Stimulated activated CD8-positive, alpha-beta memory T cell treated with anti-CD3 and anti-CD28 coated beads, Interleukin-7, amount 100 ng/mL, for 1 hour (primary cell): ENCODE measurements at places on chromosomes 1 and 21.

GRCh38 chr1:91099746-91100621 lies 78.1 kb upstream of the ZNF644 start:
- no peak for DNase-seq

- DNase-seq, result no peak
Observed at GRCh38 chr21:38321568-38321967, 64.8 kb downstream of the KCNJ15 start.

DNA sequence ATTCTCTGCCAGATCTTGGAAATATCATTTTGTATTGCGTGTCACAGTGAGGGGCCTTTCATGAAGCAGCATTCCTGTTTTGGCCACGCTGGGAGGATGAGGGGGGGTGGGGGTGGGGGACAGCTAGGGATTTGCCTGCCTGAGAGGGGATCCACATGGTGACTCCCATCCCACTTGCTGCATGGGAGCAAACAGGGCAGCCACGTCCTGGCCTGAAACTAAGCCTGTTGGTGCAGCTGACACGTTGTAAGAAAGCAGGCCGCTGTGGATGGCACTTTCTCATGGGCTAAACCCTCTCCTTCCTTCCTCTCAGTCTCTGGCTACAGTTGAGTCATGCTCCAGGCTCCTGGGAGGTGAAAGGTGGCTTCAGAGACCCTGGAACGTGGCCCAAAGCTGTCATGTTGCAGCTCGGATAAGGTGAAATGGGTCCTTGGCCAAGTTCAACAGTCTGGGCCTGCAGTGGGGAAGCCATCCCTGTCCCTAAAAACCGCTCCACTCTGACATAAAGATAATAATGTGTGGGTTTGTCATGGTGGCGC lies 346.7 kb upstream of the VAMP3 start:
- DNase-seq, result no peak

- DNase-seq, result no peak
Observed at GRCh38 chr1:174217248-174217647, 57.9 kb downstream of the RABGAP1L start.

GRCh38 chr1:108841703-108842102 lies 15.2 kb downstream of the AKNAD1 start:
- no peak for DNase-seq

DNA sequence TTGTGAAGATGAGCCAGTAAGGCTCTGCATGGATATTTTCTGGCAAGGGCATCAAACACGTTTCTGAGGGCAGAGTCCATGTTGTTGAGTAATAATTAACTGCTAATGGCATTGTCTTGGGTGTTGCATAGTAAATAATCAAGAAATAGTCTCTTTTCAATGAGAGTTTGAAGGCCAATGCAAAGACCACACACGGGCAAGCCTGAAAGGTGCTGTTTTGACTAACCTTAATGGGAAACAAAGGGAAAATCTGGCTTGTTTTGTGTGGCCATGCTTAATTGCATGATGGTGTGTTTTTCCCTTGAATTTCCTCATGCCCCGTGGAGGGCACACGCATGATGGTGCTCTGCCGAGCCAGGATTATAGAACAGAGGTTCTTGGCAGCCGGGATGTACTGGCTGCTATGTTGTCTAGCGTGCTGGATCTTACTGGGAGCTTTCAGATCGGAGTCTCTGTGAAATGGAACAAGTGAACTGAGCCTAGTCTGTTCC lies 127.6 kb downstream of the NOS1AP start:
- no peak for DNase-seq

DNA sequence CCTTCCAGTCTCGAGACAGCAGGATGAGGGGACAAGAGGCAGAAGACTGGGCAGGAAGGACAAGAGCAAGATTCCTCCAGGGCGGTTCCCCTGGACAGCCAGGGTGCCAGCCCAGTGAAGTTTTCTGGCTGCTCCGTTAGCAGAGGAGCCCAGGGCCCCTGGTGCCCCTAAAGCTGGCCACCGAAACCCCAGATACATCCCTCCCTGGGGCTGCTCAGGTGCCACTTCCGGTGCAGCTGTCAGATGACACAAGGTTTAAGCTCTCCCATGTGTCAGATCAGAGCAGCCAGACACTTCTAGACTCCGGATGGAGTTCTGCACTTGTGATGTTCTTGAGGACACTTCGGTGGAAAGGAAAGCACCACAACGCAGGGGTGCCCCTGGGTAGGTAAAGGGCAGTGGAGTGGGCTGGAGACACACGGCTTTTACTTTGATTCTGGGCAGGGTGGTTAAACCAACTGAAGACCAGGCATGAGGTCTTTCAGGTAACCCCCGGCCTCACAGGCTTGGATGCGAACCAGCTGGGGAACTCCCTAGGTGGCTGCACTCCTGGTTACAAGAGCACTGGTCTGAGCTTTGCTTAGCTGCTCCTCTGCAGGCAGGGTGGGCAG lies 85.7 kb downstream of the ITPKB start:
- peak; percentile 29 for DNase-seq

GRCh38 chr1:55334160-55334559 lies 119.0 kb upstream of the USP24 start:
- no peak for DNase-seq
